ENCODE measurements at places on chromosomes 3 and 15. TPM values are rescaled to one million over a fixed set of nuclear protein-coding genes. Genes with fewer than 3 reads are reported as not detected.

The ZNF197 gene
- polyA plus RNA-seq: 7.4 TPM

The BFSP2 gene
- not detected for polyA plus RNA-seq

The CCDC54 gene
- polyA plus RNA-seq: 0.16 TPM

The PRSS50 gene
- polyA plus RNA-seq: not detected

The GABRR3 gene
- polyA plus RNA-seq: not detected

The PIGZ gene
- 9.6 TPM for polyA plus RNA-seq

GRCh38 chr3:186931532-186932280 is 1.4 kb downstream of the ST6GAL1 start:
- H3K27ac ChIP-seq: no peak overlapping the region
- H3K27me3 ChIP-seq: peaks cover 49% of the 10 kb centered on the region
- H3K4me1 ChIP-seq: no peaks in the 10 kb centered on the region
- DNase-seq: peak; percentile 44
- no peaks in the 10 kb centered on the region for H3K36me3 ChIP-seq

DNA sequence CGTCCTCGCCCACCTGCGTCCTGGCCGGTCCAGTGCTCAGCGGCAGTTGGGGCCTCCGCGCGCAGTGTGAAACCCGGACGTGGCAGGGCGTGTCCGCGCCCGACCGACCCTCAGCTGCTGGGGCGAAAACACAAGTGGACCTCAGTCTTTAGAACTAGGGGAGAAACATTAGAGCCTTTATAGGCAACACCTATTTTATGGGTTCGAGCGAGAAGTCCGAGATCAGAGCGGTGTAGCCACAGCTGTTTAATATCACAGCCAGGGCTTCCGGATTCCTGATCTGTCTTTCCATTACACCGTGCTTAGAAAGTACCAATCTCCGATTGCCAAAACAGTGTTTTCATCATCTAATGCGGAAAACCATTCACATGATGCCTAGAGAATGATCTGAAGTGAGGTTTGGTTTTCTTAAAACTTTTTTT is 506 bp downstream of the RAD51 start:
- H3K36me3 ChIP-seq: no peaks in the 10 kb centered on the region
- H3K27ac ChIP-seq: peak overlapping the region; percentile 83
- no peaks in the 10 kb centered on the region for H3K27me3 ChIP-seq
- H3K4me1 ChIP-seq: 0 out of 2 replicates have a peak, but pooled peaks cover 4% of the 10 kb centered on the region
- peak; percentile 63 for DNase-seq

GRCh38 chr15:76802411-76802810 is 102.7 kb downstream of the SCAPER start:
- H3K4me3 ChIP-seq: no peak overlapping the region
- H3K36me3 ChIP-seq: no peaks in the 10 kb centered on the region

DNA sequence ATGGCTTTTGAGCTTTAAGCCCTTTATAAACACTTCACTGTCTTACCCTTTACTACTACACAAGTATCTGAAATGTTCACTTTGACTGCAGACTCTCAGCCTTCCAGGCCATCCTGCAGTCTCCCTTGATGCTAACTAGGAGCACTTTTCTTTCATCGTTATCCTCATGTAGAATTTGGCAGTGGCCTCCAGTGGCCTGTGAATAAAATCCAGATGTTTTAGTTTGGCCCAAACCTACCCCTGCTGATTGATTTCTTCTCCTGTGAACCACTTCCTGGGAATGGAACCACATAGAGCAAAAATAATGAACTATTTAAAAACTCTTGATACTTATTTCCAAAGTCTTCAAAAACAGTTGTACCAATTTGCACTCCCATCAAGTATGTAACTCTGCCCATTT is 271.9 kb downstream of the FEZF2 start:
- no peak overlapping the region for H3K27ac ChIP-seq
- no peaks in the 10 kb centered on the region for H3K36me3 ChIP-seq
- no peak overlapping the region for H3K4me3 ChIP-seq
- DNase-seq: peak; percentile 36
- peaks cover 13% of the 10 kb centered on the region for H3K4me1 ChIP-seq

GRCh38 chr3:167952969-167953368 is 142.8 kb downstream of the GOLIM4 start:
- no peak overlapping the region for H3K27ac ChIP-seq
- peaks cover under 1% of the 10 kb centered on the region for H3K27me3 ChIP-seq
- no peaks in the 10 kb centered on the region for H3K36me3 ChIP-seq
- no peaks in the 10 kb centered on the region for H3K4me1 ChIP-seq
- no peak for DNase-seq

GRCh38 chr3:122679882-122680474 is 661 bp upstream of the PARP14 start:
- peak overlapping the region; percentile 44 for H3K27ac ChIP-seq
- peaks cover 11% of the 10 kb centered on the region for H3K4me1 ChIP-seq
- H3K36me3 ChIP-seq: no peaks in the 10 kb centered on the region
- no peaks in the 10 kb centered on the region for H3K27me3 ChIP-seq

DNA sequence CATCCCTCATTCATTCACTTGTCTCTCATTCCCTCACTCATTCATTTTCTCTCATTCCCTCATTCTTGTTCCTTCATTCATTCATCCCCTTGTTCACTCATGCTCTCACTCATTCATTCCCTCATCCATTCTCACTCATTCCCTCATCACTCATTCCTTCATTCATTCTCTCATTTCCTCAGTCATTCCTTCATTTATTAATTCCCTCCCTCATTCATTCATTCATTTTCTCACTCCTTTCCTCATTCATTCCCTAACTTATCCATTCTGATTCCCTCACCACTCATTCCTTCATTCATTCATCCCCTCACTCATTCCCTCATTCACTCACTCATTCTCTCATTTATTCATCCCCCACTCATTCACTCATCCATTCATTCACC is 13.8 kb downstream of the ABTB1 start:
- H3K4me3 ChIP-seq: no peak overlapping the region
- DNase-seq: no peak
- H3K36me3 ChIP-seq: no peaks in the 10 kb centered on the region
- no peak overlapping the region for H3K27ac ChIP-seq
- H3K27me3 ChIP-seq: no peaks in the 10 kb centered on the region
- peaks cover 36% of the 10 kb centered on the region for H3K4me1 ChIP-seq

- no peak overlapping the region for H3K4me3 ChIP-seq
- no peak overlapping the region for H3K27ac ChIP-seq
- H3K36me3 ChIP-seq: no peaks in the 10 kb centered on the region
- DNase-seq: peak; percentile 10
- peaks cover 15% of the 10 kb centered on the region for H3K27me3 ChIP-seq
- H3K4me1 ChIP-seq: no peaks in the 10 kb centered on the region
These were observed 18.4 kb upstream of the TOPAZ1 start for GRCh38 chr3:44223299-44223698.

DNA sequence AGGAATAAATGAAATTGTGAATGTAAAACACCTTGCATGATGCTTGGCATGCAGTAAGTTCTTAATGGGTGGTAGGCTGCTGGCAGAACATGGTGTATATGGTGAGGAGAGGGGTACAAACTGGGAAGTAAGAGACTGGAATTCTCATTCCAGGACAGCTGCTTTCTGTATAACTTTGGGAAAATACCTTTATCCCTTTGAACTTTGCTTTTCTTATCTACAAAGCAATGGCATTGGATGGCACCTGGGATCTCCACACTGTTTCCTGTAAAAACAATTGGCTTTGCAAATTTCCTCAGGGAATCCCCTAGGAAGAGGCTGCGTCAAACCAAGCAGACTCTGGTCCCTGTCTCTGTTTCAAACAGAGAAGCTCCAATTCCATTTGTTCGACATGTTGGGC is 100.7 kb upstream of the SLC4A7 start:
- no peaks in the 10 kb centered on the region for H3K27me3 ChIP-seq
- peaks cover 9% of the 10 kb centered on the region for H3K4me1 ChIP-seq
- DNase-seq: no peak
- H3K4me3 ChIP-seq: no peak overlapping the region
- no peaks in the 10 kb centered on the region for H3K36me3 ChIP-seq

DNA sequence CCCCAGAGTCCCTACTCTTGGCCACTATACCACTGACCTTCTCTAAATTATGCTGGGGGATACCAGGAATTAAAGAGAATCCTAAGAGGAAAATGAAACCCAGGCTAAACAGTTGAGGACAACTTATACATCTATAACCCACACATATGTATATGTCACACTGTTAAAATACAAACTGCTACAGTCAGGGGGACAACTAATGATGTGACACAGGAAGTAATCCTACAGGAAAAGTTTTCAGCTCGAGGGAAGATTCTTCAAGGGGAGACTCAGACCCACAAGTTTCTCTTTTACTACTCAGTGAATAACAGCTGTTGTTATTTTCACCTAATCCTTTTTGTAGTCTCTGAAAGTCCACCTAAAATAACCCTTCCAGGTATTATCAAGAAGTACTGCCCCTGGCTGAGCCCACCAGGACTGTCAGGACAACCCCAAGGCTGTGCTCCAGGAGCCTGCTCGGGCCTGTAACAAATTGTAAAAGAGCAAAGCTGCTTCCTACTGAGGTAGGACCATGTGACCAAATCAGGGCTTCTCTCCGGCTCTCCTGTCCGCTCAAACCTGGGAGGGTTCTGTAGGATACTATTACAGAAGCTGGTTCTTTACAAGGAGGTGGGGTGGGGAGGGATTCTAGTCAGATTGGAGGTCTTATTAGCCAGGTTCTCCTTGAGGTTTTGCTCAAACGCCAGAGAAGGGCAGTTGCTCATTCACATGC is 91.6 kb downstream of the SRGAP3 start:
- peaks cover 9% of the 10 kb centered on the region for H3K4me1 ChIP-seq
- no peaks in the 10 kb centered on the region for H3K36me3 ChIP-seq
- H3K27me3 ChIP-seq: no peaks in the 10 kb centered on the region
- no peak for DNase-seq
- H3K4me3 ChIP-seq: no peak overlapping the region

DNA sequence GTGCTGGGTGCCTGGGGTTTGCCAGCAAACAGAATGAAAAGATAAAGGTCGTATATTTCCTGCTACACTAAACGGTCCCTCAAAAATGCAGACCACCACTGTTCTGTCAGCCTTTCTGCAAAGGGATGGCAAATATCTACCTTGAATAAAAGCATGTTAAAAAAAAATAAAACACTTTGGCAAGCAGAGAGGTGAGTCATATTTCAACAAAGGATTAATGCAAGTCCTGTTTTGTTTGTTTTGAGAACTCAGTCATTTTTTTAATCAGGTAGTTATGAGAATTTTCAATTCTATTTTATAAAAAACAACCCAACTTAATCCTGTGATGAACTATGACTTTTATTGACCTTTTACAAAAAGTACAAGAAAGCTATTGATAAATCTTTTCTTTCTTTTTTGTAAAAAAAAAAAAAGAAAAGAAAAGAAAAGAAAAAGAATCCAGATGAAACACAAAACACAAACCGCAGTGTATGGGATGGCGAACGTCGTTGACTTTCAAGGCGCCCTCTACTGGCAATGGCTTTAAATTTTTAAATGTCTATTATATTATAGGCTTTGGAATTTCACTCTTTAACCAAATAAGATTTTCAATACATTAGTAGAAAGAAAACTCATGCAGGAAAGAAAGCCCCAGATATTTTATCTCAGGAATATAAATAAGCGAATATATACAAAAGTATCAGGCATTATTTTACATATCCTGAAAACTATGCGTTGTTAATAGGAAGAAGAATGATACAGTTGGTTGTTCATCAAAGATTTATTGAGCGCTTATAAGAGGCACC is 87.8 kb downstream of the NCEH1 start:
- H3K27ac ChIP-seq: no peak overlapping the region
- no peaks in the 10 kb centered on the region for H3K27me3 ChIP-seq
- peak; percentile 67 for DNase-seq
- H3K36me3 ChIP-seq: no peaks in the 10 kb centered on the region
- no peak overlapping the region for H3K4me3 ChIP-seq

GRCh38 chr3:30124435-30125370 is 481.7 kb upstream of the TGFBR2 start:
- no peaks in the 10 kb centered on the region for H3K27me3 ChIP-seq
- no peaks in the 10 kb centered on the region for H3K4me1 ChIP-seq
- DNase-seq: peak; percentile 57
- no peaks in the 10 kb centered on the region for H3K36me3 ChIP-seq
- H3K4me3 ChIP-seq: no peak overlapping the region

DNA sequence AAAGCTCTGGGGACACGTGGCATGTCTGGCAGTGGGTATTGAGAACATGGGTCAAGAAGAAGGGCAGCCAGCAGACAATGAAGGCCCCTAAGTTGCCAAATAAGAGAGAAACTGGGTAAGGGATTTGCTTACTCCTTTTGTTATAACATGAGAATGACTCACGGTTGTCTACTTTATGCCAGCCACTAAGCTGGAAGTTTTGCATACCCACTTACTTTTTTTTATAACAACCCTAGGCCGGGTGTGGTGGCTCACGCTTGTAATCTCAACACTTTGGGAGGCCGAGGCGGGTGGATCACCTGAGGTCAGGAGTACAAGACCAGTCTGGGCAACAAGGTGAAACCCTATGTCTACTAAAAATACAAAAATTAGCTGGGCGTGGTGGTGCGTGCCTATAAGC is 50.0 kb downstream of the DRD3 start:
- H3K4me3 ChIP-seq: no peak overlapping the region
- no peaks in the 10 kb centered on the region for H3K4me1 ChIP-seq
- no peaks in the 10 kb centered on the region for H3K36me3 ChIP-seq
- H3K27ac ChIP-seq: no peak overlapping the region

DNA sequence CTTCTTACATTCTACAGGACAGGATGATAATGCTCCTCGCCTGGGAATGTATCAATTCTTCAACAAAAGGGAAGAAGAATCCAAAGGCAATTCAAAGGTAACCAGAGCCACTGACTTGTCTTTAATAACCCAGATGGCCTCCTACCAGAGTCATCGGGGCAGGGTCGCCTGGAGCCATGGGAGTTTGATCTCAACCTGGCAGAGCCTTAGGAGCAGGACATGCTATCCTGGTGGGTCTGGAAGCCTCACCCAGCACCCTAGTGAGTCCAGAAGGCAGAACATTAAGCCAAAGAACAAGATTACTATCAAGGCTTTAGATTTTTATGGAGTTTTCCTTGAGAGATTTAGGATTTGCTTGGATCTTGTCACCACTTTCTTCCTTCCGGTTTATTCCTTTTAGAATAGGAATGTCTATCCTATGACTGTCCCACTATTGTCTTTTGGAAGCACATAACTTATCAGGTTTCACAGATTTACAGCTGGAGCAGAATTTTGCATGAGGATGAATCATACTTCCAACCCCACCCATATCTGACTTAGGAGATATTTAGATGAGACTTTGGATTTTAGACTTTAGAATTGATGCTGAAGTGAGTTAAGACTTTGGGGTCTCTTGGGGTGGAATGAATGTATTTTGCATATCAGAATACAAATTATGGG is 330.3 kb upstream of the GOLIM4 start:
- no peaks in the 10 kb centered on the region for H3K4me1 ChIP-seq
- no peaks in the 10 kb centered on the region for H3K36me3 ChIP-seq
- peak; percentile 2 for DNase-seq
- no peaks in the 10 kb centered on the region for H3K27me3 ChIP-seq
- H3K4me3 ChIP-seq: no peak overlapping the region
